ENCODE measurements at places on chromosomes 12 and 14.

GRCh38 chr12:22256605-22257004, 77.9 kb downstream of the ST8SIA1 start:
- DNase-seq: peak; percentile 25

DNA sequence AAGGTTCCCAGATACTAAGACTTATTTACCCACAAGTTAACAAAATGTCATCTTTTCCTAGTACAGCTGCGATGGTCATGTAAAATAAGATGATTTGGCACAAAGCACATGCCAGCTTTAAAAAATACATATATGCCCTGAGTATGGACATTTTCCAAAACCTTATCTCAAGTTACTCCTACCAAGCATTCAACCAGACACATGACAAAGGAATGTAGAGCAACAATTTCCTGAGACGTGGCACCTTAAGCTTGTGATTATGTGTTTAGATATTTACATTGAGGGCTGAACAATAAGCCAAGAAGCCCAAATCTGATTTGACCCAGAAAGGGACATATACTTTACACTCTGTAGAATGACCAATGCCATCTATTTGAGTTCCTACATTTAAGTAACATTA, 24.5 kb upstream of the OVCH1 start:
- DNase-seq: peak; percentile 79

DNA sequence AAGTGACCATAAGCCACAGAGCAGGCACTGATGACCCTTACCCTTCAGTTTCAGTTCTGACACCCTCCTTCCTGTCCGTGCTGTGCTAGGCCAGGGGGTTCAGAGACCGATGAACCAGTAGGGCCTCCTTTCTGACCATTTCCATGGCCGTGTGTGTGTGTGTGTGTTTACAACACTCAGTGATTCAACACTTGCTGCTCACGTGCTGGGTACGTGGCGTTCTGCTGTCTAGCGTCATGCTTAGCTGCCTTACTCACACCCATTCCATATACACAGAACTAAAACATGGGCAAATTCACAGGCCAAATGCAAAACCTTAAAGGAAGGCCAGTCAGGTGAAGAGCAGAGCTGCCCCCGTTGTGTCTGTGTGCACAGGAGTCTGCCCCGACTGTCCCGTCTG, 67.5 kb downstream of the DNAH10 start:
- DNase-seq: no peak

GRCh38 chr12:57604454-57604991, at the start of gene DTX3:
TSS of gene DTX3 (plus strand) at chr12:57604824. CDS start at chr12:57606518, 1,694 bp downstream.
- no peak for DNase-seq

GRCh38 chr14:61615743-61616523, 79.4 kb upstream of the HIF1A start:
- DNase-seq: peak; percentile 95

- DNase-seq: no peak
Measured at GRCh38 chr14:34043627-34044372, 92.9 kb upstream of the EGLN3 start.

DNA sequence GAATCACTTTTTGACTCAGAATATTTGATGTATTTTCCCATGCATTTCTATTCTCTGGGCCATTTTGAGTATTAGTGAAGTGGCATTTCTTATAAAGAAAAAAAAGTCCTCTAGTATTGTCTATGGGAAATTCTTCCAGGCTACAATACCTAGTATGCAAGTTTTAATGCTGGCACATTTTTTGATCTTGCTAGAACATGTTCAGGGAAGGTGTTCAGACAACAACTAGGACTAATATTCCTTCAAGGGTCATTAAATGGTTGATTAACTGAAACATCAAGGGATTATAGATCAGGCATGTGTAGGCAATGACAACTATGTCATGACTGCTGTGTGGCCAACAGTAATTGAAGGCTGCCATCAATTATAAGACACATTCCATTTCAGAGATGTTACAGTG, 7.7 kb downstream of the CCDC184 start:
- no peak for DNase-seq

DNA sequence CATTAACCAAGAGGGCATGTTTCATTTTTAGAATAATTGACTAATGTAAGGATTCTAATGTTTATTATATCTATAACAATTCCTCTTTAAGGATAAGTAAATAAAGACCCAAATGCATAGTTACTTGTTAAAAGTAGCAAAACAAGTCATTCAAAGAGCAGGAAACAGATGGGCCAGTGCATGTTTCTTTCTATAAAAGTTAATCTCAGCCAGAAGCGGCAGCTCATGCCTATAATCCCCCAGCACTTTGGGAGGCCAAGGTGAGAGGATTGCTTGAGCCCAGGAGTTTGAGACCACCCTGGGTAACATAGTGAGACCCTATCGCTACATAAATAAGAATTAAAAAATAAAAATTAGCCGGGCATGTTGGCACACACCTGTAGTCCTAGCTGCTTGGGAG, 391.0 kb upstream of the RGS6 start:
- DNase-seq: no peak

- DNase-seq: no peak
Measured at GRCh38 chr14:59015482-59015881, 173.0 kb upstream of the DAAM1 start.

GRCh38 chr12:12716151-12716792, 896 bp upstream of the CDKN1B start:
- no peak for DNase-seq

DNA sequence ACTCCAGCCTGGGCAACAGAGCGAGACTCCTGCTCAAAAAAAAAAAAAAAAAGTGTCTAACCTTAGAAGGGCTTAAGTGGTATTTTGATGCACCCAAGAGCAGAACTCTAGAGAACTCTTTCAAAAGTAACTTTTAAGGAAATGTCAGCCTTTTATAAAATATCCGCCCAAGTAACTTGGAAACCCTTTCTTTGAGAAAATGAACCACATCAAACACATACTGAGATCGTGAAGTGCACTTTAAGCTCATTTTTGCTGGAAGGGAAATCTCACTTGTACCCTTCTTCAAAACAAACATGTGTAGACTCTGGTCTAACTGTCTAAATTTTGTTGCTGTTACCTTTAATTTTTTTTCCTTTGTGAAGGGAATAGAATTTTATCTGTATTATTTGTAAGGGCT, 5.5 kb downstream of the C12orf56 start:
- DNase-seq: no peak

DNA sequence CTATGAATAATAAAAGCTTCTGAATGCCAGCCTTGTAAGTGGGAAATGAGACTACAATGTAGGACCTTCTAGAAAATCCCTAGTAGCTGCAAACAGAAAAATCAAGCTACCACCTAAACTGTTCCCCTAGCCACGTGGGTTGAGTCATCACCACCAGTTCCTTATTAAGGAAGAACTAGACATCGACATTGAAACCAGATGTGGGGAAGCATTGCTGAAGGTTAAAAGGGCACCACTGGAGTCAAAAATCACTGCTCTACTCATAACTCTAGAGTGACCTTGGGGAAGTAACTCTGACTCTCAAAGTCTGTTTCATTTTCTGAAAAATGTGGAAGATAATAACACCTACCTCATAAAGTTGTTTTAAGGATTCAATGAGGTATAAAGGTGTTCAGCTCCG, 9.4 kb upstream of the CNIH1 start:
- peak; percentile 21 for DNase-seq

DNA sequence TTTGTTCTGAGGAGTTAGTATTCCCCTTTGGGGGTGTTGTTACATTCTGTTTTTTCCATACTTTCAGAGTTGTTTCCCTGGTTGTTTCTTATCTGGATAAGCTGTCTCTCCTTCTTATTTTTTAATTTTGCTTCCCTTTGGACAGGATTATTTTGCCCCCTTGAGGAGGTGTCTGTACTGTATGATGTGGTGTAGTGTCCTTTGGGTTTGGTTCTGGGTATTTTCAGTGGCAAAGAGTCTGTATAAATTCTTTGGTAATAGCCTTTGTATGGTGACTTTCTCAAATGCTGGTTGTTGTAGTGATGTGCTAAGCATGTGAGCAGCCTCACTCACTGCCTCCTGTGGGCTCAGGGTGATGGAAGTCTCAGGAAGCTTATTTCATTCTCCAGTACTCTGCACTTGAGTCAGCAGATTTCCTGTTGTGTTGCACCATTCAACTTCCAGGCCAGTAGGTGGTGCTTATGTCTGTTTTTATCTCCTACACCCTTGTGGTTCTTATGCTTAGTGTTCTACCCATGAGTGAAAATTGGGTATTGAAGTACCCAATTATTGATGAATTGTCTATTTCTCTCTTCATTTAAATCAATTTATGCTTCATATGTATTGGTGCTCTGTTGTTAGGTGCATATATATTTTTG, 103.3 kb upstream of the PMCH start:
- DNase-seq: peak; percentile 80

DNA sequence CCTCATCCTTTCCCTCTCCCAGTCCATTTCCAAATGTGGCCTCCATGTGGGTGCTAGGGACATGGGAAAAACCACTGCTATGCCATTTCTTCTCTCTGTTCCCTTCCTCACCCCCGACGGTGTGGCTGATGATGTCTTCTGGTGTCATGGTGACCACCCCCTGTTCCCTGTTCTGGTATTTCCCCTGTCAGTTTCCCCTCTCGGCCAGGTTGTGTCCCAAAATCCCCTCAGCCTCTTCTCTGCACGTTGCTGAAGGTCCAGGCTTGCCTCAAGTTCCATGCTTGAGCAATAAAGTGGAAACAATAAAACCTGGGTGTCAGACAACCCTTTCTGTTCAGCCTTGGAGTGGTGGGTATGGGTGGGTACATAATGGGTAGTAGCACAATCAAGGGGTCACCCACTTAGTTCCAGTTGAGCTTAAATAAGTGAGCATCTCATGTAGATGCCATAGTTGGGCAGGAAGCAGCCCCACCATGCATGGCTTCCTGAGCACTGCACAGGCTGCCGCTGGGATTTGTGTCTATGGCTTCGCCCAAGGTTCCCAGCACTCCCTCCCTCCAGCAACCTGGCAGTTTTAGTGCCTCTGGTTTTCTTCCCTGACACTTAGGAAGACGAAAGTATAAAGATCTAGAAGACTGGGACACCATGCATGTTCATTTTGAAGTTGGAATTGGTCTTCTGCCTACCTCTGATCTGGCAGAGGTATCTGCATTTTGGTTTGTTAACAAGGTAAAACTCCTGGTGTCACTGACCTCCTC, 8.7 kb upstream of the ITFG2 start:
- no peak for DNase-seq

GRCh38 chr14:105980224-105980623, 453.8 kb downstream of the TMEM121 start:
- DNase-seq: no peak

DNA sequence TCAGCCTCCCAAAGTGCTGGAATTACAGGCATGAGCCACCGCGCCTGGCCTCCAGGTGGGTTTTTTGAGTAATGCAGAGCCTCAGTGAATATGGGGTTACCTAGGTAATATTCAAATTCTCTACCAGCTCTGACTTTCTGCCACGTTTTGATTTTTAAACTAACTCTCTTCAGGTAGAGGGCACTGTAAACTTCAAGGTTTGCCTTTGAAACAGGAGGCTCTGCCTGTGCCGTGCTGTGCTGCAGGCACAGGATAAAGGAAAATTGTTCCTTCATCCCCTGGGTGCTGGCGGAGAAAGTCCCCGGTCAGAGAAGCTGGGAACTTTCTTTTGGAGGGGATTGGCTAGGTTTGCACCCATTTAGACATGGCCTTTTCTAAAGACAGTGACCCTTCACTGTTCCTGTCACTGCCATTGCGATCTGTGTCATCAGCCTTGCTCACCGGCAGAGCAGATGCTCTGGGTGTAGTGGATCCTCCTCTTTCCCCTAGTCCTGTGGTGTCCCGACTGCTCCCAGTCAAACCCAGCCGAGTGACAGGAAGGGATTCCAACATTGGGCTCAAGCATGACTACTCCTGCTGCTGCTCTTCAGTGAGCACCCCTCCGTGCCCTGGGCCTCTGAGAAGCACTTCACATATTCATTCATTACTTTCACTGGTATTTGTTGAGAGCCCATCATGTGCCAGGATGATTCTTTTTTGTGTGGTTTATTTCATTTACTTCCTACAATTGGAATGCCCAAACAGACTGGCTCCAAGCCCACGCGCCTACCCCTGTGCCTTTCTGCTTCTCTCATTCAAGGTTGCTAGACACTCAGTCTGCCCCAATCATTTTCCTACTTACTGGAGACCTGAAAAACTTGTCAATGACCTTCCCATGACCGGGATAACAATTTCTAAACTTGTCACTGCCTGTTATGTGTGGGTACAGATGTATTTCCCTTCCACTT, 103.6 kb downstream of the TMEM30B start:
- DNase-seq: no peak

DNA sequence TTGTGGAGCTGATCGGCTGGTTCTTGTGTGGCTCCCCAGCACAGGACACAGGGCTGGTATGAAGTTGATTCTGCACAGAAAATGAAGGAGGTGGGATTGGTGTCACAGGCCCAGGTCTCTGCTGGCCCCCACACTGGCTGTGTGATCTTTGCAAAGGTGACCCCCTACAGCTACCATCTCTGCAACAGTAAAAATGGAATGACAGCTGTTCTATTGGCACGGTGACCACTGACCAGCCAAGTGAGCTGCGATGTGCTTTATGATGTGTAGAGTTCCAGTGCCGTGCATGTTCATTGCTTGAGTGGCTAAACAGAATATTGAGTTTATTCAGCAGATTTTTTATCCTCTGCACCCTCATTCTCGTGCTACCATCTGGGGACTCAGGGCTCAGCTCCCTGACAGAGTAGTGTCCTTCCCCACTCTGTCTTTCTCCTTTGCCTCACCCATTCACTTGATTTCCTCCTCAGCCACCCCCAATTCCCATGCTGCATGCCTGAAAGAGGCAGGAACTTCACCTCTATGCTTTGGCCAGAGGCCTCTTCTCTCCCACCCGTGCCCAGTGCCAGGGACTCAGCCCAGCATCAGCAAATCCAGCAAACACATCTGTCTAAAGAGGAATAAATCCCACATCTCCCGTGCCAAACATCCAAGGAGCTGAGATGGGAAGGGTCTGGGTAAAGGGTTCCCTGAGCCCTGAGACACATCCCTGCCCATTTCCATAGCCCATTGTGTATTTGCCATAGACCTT, 21.2 kb downstream of the C14orf132 start:
- DNase-seq: no peak

GRCh38 chr12:25793196-25793595, 165.3 kb upstream of the RASSF8 start:
- no peak for DNase-seq

GRCh38 chr12:93163260-93164036, 214.3 kb upstream of the NUDT4 start:
- DNase-seq: no peak

- peak; percentile 59 for DNase-seq
Measured at GRCh38 chr14:52992236-52992870, 41.5 kb upstream of the FERMT2 start.

- peak; percentile 14 for DNase-seq
Measured at GRCh38 chr12:102033991-102034745, 27.6 kb downstream of the WASHC3 start.

GRCh38 chr14:24334431-24335291, at the start of gene ADCY4:
TSS of gene ADCY4 (minus strand) at chr14:24335071. CDS start at chr14:24334652, 419 bp downstream.
- DNase-seq: no peak

DNA sequence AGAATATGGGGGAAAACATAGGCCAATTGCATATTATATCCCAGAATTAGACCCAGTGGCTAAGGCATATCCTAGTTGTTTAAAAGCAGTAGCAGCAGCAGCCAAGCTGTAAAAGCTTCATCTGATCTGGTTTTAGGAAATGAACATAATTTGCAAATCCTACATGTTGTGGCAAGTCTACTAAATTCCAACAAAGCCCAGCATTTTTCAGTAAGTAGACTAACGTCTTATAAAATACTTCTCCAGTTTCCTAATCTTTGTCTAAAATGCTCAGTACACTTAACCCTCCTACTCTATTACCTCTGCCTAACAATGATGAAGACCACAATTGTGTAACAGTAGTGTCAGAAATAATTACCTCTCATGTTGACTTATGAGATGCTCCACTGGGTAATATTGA, 70.9 kb upstream of the RERGL start:
- no peak for DNase-seq
